ENCODE measurements at places on chromosomes 4 and X. TPM values are rescaled to one million over a fixed set of nuclear protein-coding genes. Genes with fewer than 3 reads are reported as not detected.

Gene DIPK2B
- 0.15 TPM for total RNA-seq

Gene ATP8A1
- 7.0 TPM for total RNA-seq

Gene DHRSX
- total RNA-seq, result 25.7 TPM

Gene DOK7
- 0.17 TPM for total RNA-seq

Gene NXF2
- total RNA-seq, result not detected

Gene PCDH7
- 8.9 TPM for total RNA-seq

Gene PDGFC
- total RNA-seq, result 87.6 TPM

Gene FOXR2
- not detected for total RNA-seq

Gene MAGEB17
- not detected for total RNA-seq

Gene DCAF12L2
- 0.15 TPM for total RNA-seq

Gene XKRX
- 0.15 TPM for total RNA-seq

Gene AADAT
- total RNA-seq, result 3.9 TPM

Gene TLR2
- total RNA-seq, result 0.58 TPM

Gene F9
- not detected for total RNA-seq

Gene EDA
- total RNA-seq, result 0.73 TPM

Gene CYTL1
- 0.15 TPM for total RNA-seq

Gene NAP1L2
- total RNA-seq, result 3.1 TPM

Gene ABHD18
- total RNA-seq, result 5.5 TPM

Gene KIAA1210
- total RNA-seq, result not detected

Gene GUCY1A1
- total RNA-seq, result 4.0 TPM

Gene AWAT2
- total RNA-seq, result not detected

Gene UCP1
- total RNA-seq, result not detected
